ENCODE measurements at places on chromosomes 2 and 18. TPM values are rescaled to one million over a fixed set of nuclear protein-coding genes. Genes with fewer than 3 reads are reported as not detected.

The MYO3B gene
- not detected for total RNA-seq

- peak; percentile 71 for DNase-seq
Measured at GRCh38 chr2:74020702-74021406, 36.1 kb downstream of the TET3 start.

The PXDN gene
- not detected for total RNA-seq

GRCh38 chr2:239696559-239697207 lies 295.9 kb upstream of the HDAC4 start:
- no peak for DNase-seq

The LRATD1 gene
- not detected for total RNA-seq

DNA sequence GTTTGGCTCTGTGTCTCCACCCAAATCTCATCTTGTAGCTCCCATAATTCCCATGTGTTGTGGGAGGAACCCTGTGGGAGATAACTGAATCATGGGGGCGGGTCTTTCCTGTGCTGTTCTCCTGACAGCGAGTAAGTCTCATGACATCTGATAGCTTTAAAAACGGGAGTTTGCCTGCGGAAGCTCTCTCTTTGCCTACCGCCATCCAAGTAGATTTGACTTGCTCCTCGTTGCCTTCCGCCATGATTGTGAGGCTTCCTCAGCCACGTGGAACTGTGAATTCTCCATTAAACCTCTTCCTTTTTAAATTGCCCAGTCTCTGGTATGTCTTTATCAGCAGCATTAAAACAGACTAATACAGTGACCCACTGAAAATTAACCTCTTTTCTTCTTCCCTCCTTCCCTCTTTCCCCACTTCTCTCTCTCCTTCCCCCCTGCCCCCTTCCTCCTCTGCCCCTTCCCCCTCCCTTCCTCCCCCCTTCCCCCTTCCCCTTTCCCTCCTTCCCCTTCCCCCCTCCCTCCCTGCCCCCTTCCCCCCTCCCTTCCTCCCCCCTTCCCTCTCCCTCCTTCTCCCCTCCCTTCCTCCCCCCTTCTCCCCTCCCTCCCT lies 818.8 kb downstream of the SLC4A3 start:
- DNase-seq, result no peak

DNA sequence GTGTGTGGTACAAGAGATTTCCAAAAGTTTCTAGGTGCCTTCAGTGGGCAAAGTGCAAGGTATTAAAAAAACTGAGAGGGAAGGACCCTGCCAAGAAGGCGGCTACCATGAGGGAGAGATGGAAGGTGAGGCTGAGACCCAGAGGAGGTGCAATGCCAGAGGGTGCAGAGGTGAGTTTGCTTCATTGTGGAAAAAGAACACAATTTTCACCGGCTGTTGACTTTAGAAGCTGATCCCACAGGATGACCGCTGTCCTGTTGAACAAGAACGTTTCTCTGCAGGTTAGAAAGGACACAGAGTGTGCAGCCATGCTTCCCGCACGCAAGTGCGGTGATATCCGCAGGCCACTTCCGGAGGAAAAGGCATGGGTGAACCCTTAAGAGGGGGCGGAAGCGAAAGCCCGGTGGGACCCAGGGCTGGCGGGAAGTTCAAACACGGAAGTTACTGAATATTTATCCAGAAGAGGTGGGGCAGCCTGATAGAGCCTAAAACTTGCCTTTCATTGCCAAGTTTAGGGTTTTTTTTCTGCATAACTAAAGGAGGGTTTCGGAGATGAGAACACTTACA lies 16.6 kb downstream of the SP110 start:
- peak; percentile 89 for DNase-seq

GRCh38 chr2:168231609-168232241 lies 15.7 kb downstream of the STK39 start:
- DNase-seq, result no peak
